ENCODE measurements at places on chromosomes 11 and 22. TPM values are rescaled to one million over a fixed set of nuclear protein-coding genes. Genes with fewer than 3 reads are reported as not detected.

DNAJB7 gene
- not detected for total RNA-seq

FDXACB1 gene
- 1.5 TPM for total RNA-seq

LIF gene
- 34.2 TPM for total RNA-seq

OR51I1 gene
- total RNA-seq, result not detected

XKR3 gene
- total RNA-seq, result not detected

WNT11 gene
- 2.9 TPM for total RNA-seq

MYEOV gene
- total RNA-seq, result 104 TPM

KLHL35 gene
- total RNA-seq, result 1.0 TPM

MYBPC3 gene
- 0.08 TPM for total RNA-seq

SMTNL1 gene
- not detected for total RNA-seq

KCNQ1 gene
- total RNA-seq, result 0.75 TPM

GAS2L1 gene
- 37.5 TPM for total RNA-seq

PANX2 gene
- total RNA-seq, result 6.5 TPM

TYR gene
- not detected for total RNA-seq

ASPHD2 gene
- 1.8 TPM for total RNA-seq

SULT4A1 gene
- not detected for total RNA-seq

ZW10 gene
- 13.4 TPM for total RNA-seq

F2 gene
- 2.1 TPM for total RNA-seq

PDGFD gene
- 8.4 TPM for total RNA-seq

MCHR1 gene
- total RNA-seq, result not detected

PGA5 gene
- total RNA-seq, result not detected

NDUFA6 gene
- total RNA-seq, result 67.1 TPM

PATE4 gene
- not detected for total RNA-seq

VSTM5 gene
- total RNA-seq, result not detected

LRRC56 gene
- 0.95 TPM for total RNA-seq

PDHX gene
- 29.6 TPM for total RNA-seq

TSSK2 gene
- total RNA-seq, result not detected

MICAL3 gene
- 27.4 TPM for total RNA-seq

DRD2 gene
- not detected for total RNA-seq

JAM3 gene
- 3.5 TPM for total RNA-seq

Data from A549 treated with dexamethasone at 1 μM for 4 hours (cell line).